ENCODE measurements at places on chromosomes 2 and 18.

DNA sequence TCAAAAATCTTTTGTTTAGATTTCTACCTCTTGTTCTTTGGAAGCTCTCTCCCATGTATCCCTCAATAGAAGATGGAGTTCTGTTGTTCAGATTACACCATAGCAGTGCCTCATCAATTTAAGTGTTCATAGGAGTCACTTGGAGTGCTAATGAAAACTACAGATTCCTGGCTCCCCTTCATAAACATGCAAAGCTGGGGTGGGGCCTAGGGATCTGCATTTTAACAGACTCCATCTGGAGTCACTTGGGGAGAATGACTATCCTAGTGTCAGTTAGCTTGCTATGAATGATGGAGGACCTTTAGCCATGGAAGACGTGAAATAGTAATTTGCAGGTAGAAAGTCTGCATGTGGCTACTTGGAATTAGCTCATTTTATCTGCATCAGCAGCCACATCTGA, 105.4 kb downstream of the RGPD3 start:
- DNase-seq = no peak

DNA sequence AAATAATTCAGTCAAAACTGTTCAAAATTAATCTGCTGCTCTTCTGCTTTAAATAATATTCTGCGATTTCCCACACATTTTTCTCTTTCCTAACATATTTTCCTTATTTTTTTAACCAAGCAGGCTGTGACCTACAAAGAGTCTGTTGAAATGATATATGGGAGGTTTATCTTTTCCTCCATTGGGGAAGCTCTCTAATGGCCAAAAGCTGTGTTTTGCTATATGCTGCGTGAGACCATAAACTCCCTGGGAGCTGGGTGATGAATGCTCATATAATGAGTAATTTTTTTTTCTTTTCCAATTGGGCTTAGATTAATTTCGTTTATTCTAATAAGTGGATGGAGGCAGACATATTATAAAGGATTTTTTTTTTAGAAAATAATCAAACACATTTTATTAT, 72.2 kb upstream of the MAP2 start:
- no peak for DNase-seq

DNA sequence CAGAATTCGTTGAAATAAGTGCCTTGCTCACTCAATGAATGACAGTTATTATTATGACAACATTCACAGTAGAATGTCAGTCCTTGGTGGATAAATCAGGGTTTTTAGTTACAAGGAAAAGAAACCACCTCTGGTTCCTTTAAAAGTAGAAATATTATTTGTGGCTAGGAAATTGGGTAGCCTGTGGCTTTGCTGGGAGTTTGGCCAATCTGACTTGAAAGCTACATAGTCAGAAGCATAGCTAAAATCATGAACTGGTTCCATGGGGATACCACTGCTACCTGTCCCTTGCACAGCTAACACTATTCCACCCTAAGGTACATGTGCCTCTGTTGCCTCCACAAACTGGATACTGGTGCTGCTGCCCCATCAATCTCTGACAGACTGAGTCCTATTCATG, 12.8 kb upstream of the SMCHD1 start:
- peak; percentile 39 for DNase-seq

DNA sequence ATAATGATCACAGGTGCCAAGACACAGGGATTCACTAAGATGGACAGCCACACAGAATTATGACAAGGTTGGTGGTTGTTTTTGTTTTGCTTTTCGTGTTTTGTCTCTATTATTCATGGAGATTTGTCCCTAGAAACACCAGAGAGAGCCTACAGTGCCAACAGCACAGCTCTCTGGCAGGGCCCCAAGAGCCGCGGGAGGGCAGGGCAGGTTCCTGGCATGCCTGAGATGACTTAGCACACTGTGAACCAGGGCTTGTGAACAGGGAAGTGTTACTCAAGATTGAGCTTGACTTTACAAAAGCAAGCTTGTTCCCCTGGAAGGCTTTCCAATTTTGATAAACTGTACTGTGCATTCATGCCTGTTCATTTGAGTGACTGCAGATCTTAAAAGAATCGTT, 437.4 kb upstream of the SALL3 start:
- DNase-seq = no peak

- DNase-seq = no peak
Measured at GRCh38 chr18:70194227-70194890, 11.1 kb downstream of the RTTN start.

GRCh38 chr2:42860319-42861094, 68.1 kb upstream of the HAAO start:
- DNase-seq = no peak

GRCh38 chr2:113000436-113000835, 4.8 kb upstream of the IL36A start:
- no peak for DNase-seq

- no peak for DNase-seq
Measured at GRCh38 chr2:55838653-55839052, 84.9 kb downstream of the EFEMP1 start.

DNA sequence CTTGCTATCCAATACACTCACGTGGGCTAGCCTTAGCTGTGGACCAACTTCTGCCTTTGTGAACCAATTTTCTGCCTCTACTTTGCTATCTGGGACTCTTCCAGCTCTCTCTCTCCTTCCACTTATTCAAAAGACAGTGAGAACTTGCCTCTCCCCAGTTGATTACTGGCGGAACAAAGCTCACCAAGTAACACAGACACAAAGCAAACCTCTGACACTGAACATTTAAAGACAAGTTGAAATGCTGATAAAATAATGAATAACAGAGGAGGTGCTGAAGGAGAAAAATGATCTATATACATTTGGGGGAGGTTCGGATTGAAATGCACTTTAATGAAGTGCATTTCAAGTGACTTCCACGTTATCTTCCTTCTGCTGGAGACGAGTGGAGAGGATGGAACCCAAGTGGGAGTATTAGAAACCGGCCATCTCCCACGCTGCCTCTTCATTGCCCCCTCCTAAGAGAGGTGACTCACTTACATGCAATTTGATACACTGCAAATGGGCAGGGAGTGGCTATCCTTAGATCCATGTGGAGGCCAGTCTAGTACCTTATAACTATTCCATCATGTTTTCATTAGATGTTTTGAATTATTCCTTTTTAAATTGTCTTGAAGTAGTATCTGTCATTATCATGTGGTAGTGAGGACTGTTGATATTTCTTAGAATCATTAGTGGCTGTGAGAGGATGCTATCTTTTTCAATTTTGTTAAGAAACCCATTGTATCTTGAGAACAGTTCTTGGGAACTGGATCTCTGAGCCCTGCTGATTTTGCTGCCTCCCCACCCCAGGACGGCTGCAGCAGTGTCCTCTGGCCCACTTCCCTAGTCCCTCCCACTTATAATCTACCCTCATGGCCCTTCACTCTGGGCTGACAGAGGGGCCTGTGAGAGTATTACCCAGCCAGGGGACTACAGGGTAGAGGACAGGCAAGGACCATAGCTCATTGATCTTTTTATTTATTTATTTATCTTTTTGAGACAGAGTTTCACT, 6.0 kb upstream of the GLI2 start:
- peak; percentile 84 for DNase-seq

GRCh38 chr2:56682397-56682760, 498.6 kb downstream of the CCDC85A start:
- DNase-seq = peak; percentile 17

DNA sequence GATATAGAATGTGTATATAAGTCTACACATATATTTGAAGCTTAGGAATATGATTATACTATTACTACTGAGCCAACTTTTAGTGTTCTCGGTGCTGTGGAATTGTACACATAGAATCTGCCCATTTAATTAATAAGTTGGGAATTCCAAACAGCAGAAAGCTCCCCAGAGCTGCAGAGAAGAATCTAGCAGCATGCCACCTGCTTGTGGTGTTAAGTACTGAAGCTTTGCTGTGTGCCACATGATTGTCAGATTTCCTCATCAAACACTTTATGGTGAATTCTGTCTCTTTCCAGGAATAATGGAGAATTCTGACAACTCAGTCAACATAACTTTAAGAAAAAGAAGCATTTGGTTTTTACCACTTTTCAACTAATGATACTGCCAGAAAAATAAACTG, 117.8 kb downstream of the WDSUB1 start:
- DNase-seq = peak; percentile 39

GRCh38 chr2:144454466-144455287, 65.2 kb downstream of the ZEB2 start:
- DNase-seq = no peak

DNA sequence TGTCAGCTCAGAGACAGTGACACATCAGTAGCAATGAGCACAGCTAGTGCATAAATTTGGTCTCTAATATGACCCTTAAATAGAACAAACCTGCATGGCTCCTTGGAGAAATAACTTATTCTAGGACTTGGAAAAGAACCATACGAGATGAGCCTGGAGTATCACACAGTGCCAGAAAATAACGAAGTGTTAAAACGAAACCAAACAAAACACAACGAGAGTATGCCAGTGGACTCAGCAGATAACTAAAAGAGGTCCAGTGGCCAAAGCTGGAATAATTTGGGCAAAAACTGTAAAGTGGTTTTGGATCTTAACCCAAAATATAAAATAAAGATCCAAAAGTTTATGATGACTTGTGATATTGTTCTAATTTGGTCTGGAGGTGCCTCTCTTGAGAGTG, 1599.0 kb upstream of the LRRTM1 start:
- no peak for DNase-seq

GRCh38 chr2:158893026-158893425, 75.4 kb upstream of the TANC1 start:
- DNase-seq = peak; percentile 16

DNA sequence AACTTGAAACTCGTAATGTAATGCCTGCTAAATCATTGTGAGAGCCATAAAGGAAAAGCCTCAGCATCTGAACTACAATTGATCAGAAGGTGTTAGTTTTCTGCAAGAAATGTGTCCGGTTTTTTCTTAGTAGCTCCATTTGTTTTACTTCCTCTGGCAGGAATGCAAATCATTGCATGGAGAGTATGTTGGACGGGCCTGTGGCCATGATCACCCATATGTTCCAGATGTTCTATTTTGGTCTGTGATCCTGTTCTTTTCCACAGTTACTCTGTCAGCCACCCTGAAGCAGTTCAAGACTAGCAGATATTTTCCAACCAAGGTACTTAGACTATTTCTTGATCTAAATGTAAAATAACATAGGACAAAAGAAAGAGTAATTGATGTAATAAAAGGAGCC, 126.6 kb downstream of the DPP4 start:
- no peak for DNase-seq

DNA sequence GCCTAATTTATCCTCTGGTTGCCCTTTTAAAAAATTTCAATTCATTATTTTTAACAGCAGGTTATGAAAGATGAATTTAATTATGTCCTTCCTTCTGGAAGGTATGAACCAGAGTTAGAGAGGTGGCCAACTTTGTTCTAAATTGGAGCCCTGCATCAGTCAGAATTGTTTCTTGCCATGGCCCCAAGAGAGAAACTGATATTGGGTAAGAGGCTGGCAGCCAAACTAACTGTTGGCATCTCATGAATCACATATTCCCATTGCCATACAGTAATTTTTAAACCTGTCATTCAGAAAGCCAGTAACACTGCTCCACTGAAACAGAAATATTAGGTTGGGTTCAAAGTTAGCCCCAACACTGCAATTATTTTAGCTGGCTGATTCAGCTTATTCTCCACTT, 67.4 kb downstream of the SMAD2 start:
- DNase-seq = no peak

DNA sequence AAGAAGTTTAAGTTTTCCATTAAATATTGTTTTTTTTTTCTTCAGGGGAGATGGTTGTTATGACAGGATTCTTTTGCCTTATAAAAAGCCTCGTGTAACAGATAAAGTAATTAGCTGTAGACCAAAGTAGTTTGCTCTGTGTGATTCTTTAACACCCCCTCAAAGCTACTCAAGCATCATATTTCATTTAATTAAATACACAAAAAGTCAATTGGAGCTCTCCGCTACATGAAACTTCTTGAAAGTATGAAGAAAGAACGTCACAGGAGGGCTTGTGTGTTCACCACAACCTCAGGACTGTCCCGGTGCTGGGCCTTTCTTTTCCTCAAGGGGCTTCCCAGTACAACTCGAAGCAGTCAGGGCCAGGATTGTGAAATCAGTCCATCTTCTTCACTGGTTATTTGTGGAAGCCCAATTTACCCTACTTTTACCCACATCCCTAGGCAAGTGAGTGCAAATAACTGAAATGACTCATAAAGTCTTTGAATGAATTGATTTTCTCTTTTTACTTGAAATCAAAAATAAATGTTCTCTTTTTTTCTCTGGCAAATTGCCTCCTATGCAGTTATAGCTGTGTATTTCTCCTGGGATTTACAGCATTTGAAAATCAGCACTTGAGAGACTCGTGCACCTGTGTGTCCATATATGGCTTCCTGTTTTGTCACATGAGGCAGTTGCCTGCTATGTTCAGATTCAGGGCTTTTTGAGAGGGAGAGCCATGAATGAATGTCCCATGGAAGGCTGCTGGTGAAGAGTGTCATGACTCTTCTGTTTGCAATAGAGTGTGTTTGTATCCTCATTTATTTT, 48.6 kb downstream of the LINC00305 start:
- DNase-seq = no peak

DNA sequence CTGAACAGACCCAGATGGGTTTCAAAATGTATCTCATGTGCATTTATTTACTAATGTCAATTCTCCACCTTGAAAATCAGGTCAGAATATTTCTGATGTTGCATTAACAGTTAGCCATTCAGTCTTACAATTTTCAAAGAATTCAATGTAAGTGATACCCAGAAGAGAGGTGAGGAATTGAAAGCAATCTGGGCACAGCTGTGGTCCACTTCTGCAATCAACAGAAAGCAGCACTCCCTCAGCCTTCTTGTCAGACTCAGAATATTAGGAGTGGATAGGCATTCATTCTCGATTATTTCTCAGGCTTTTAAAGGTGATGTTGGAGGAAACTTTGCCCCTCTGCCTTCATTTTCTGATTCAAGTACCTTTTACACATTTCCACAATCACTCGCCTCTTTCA, 15.7 kb downstream of the CCL20 start:
- no peak for DNase-seq

DNA sequence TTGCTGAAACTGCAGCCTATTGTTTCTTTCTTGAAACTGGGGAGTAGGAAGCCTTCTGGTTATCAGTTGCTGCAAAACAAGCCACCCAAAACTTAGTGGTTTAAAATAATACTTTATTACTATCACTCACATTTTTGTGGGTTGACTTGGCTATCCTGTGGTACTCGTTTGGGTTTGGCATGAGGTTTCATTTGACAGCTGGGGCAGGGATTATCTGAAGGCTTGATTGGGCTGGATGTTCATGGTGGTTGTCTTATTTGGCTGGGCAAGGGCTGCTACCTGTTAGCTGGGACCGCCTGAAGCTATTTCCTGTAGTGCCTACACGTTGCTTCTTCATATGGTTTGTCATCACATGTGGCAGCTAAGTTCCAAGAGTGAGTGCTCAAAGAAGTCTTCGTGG, 122.3 kb downstream of the PLCL1 start:
- no peak for DNase-seq

- no peak for DNase-seq
Measured at GRCh38 chr2:132559326-132559725, 110.7 kb downstream of the LYPD1 start.

- no peak for DNase-seq
Measured at GRCh38 chr2:94875064-94875819, 4.0 kb downstream of the TEKT4 start.

DNA sequence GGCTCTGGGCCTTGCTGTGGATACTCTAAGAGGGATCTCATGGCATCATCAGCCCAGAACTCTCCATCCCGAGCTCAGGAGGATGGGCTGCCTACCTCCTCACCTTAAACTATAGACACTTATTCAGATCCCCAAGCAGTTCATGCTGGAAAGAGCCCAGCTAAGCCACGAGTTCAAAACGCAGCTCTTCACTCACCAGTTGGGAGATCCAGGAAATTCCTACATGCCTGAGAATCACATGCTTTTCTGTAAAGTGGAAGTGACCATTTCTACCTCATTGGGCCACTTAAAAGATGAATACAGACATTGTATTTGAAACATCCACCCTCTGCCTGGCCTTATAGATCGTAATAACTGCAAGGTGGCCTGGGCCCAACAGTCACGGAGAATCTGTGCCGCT, 6.6 kb downstream of the ATOH8 start:
- no peak for DNase-seq

All from astrocyte of the spinal cord (primary cell).